ENCODE measurements at places on chromosomes 11 and 22. TPM values are rescaled to one million over a fixed set of nuclear protein-coding genes. Genes with fewer than 3 reads are reported as not detected.

The RFPL3 gene
- not detected for polyA plus RNA-seq

The ACTN3 gene
- 0.01 TPM for polyA plus RNA-seq

The OR5T3 gene
- polyA plus RNA-seq = not detected

The APOA4 gene
- not detected for polyA plus RNA-seq

The SLC22A12 gene
- not detected for polyA plus RNA-seq

The CSNK2A3 gene
- polyA plus RNA-seq = 1.8 TPM

The ANGPTL5 gene
- polyA plus RNA-seq = not detected

The TNNT3 gene
- not detected for polyA plus RNA-seq

DNA sequence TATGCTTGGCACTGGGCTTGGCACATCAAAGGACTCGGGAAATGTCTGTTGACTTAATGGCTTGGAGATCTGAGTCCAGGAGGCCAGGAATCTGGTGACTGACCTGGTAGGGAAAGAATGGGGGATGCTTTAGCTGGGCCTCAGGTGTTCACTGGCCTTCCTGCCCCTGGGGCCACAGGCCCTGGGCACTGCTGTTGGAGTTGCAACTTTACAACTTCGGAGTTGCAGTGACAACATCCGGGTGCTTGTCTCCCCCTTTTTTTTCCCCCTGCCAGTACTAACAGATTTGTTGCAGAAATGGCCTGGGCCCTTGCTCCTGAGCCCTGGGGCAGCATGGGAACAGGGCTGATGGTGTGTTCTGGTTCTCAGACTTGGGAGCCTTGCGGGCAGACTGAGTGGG, 23.8 kb downstream of the OSBP2 start:
- DNase-seq = no peak

DNA sequence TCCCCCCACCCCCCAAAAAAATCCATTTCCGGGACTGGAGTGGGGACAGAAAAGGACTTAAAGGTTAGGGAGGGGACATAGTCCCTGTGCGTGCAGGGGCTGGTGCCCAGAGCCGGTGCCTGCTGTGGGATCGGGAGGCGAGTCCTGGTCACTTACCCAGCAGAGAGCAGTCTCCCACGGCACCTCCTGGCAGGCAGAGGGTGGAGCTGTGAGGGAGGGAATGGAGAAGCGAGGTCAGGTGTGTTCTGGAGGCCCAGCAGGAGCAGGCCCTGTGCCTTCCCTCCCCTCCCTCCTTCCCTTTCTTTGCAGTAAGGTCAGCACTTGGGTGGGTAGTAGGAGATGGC, 28.4 kb downstream of the SHANK3 start:
- no peak for DNase-seq

GRCh38 chr11:106551744-106552673, 466.3 kb downstream of the GUCY1A2 start:
- DNase-seq = no peak

- DNase-seq = peak; percentile 14
These were observed 91.0 kb upstream of the CARD18 start for GRCh38 chr11:105230586-105230985.

DNA sequence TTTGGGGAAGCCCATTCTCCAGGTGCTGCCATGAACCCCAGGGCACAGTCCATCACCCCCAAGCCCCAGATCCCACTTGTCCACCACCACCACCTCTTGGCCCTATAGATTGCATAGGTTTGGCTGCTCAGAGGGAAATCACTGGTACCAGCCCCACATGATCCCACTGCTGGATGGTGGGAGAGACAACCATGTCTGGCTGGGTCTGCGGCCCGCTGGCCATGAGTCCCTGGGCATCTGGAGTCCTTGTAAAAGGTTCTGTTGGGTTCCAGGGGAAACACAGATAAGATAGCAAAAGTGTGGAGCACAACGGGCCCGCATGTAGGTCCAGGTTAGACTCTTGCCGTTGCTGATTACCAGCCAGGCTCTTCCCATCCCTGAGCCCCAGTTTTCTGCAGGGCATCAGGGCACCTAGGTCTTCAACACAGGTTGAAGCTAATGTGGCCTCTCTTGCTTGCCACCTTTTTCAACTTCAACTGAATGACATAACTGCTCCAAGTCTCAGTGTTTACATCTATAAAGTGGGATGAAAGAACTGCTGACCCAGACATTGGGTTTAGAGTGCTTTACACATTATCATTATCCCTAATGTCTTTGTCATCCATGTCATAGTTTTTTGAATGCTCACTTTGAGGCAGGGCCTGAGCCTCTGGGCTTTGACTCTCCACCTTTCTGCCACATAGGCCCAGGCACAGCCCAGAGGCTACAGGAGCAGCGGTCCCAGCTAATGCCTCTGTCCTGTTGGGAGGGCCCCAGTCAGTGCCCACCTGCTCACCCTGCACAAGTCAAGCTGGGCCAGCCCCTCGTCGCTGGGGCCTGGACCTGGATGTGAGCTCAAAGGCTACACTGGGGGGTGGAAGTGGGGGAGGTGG, 1.0 kb upstream of the TANGO2 start:
- DNase-seq = no peak

GRCh38 chr11:48341466-48341865, 16.7 kb downstream of the OR4C3 start:
- no peak for DNase-seq

GRCh38 chr11:64742889-64743590, 902 bp downstream of the RASGRP2 start:
- DNase-seq = peak; percentile 28

GRCh38 chr11:112693781-112694180, 267.4 kb upstream of the NCAM1 start:
- DNase-seq = peak; percentile 27

- DNase-seq = peak; percentile 74
These were observed 873 bp upstream of the SCO2 start for GRCh38 chr22:50526108-50526833.
